ENCODE measurements at places on chromosomes 5 and 9.
A peak's percentile ranks its signal among the peaks of the same experiment; 100 is the strongest.

DNA sequence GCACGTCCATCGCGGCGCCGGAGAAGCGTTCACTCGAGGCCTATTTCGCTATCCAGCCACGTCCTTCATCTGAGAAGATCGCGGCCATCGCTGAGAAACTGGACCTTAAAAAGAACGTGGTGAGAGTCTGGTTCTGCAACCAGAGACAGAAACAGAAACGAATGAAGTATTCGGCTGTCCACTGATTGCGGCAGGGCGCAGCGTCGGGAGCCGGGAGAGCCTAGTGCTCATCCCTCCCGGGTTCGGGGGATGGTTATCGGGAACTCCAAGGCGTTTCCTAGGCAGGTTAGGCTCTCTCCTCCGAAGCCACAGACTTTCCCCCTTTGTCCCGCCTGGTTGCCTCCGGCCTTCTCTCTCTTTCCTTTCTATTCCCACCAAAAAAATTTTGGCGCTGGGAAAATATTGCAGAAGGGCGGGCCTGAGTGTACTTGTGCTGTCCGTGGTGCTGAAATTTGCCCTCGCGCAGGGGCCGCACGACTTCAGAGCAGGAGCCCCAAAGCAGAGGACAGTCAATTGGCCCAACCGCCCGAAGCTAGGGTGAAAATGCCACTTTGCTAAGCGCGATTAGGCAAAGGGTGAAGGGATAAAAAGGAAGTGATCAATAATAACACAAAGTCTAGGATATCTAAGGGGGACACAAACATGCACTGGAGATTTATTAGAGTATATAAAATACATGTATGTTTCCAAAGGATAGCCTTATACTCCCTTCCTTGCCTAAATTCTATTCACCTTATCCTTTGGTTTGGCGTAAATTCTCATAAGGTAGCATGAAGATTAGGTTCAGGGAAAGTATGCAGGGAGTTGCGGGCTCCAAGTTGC is 1.8 kb downstream of the POU4F3 start:
- peak; percentile 11 for DNase-seq

GRCh38 chr9:15374310-15374709 is 48.4 kb upstream of the SNAPC3 start:
- peak; percentile 5 for DNase-seq

GRCh38 chr5:72530196-72530595 is 23.0 kb upstream of the ZNF366 start:
- DNase-seq, result no peak

DNA sequence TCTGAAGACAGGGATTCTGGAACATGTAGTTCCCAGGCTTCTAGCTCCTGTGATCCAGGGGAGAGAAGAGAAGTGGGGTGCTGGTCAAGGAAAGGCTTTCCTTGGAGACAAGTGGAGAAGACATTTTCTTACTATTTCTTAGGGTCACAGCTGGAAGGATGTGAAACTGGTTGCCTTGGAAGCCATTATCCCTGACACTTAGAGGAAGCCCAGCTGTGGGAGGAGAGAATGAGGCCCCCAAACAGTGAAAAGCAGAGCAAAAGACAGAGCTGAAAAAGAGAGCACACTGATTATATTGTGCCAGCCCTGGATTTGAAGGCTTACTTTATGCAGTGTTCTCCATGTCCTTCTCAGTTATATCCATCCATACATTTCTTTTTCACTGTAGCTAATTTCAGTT is 17.5 kb upstream of the SHB start:
- DNase-seq, result no peak

DNA sequence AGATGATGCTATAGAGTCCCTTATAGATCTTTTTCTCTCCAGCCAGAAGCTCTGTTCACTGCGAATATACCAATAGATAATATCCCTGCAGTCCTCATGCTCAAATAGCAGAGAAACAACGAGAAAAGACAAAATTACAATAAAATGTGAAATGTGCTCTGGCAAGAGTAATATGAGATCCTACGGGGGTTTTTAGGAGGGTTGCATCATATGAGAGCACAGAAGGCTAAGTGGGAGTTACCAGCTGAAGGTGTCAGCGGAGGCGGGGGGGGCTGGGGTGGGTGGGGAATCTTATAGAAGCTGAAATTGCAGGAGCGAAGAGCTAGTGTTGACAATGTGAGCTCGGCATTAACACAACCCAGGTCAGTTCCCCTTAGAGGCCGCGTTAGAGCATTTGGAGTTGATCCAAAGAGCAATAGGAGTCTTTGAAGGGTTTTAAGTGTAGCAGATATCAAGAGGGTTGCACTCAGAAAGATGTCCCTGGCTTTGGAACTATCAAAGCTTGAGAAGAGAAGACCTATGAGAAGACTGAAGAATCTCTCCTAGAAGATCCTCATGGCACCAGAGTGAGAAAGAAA is 109.7 kb downstream of the BASP1 start:
- DNase-seq, result no peak

DNA sequence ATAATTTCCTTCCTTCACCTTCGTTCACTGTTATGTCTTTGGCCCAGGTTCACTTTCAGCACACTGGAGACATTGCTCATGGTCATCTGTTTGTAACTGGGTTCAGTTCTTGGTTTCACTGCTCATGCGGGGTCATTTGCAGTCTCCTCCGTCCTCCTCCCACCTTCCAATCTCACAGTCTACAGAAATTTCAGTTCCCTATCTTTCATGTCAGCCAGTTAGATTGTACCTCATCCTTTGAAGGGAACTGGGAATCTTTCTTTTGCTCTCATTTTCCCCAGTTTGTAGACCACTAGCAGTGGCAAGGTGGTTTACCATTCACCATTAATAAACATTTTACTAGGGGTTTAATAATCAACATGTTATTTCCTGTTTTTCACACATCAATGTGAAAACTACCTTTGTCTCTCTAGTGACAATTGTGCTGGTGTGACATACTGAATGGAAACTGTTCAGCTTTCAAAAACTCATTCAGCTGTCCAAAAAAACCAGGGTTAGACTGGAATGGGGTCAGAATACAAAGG is 100.9 kb upstream of the IL6ST start:
- DNase-seq, result no peak

DNA sequence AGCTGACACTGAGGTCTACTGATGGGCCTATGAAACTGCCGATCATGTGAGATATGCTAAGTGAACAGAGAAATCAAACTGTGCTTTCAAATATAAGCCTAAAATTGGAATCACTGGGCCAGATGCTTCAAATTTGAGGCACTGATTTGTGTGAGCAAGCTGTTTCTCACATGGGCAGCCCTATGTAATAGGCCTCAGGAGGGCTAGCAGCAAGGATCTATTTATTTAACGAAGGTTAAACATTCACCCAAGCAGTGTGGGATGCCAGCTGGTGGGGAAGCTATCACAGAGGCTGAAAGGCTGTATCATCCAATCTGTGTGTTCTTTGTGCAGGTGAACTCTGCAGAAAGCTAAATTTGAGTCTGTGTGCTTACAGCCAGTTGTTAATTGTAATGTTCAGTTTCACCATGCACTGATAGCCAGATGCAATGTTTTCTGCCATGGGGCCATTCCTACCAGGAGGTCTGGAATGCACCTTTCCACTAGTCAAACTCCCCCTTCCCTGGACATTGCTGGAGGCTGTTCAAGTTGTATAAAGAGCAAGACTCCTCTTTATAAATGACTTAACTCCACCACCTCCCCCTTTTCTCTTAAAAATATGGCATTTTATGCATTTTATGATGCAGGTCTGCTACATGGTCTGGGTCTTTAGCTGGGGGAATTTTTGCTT is 228.9 kb downstream of the SH3GL2 start:
- DNase-seq, result no peak

GRCh38 chr5:56168066-56168478 is 65.1 kb downstream of the ANKRD55 start:
- DNase-seq, result no peak

DNA sequence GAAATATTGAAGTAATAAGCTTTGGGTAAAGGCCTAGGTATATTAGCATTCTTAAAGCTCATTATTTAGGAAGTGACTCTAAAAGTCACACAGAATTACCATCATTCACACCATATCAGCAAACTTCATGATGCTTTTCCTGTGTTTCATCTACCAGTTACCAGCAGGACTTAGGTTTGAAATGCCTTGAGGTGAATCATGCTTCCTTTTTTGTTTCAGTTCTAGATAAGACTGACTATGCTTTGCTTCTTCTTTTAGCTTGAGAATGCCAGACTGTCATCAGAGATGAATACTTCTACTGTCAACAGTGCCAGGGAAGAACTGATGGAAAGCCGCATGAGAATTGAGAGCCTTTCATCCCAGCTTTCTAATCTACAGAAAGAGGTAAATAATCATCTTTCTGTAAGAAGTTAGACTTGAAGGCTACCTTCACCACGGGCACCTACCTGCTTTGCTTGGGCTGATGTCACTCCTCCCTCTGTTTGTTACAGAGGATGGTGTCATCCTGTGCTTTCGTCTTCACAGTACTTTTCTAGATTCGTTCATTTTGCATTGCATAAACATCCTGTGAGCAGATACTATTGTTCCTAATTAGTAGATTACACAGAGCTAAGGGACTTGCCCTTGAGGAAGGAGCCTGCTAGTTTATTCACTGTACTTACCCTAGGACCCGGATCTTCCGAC is 34.7 kb downstream of the LMNB1 start:
- DNase-seq, result no peak

DNA sequence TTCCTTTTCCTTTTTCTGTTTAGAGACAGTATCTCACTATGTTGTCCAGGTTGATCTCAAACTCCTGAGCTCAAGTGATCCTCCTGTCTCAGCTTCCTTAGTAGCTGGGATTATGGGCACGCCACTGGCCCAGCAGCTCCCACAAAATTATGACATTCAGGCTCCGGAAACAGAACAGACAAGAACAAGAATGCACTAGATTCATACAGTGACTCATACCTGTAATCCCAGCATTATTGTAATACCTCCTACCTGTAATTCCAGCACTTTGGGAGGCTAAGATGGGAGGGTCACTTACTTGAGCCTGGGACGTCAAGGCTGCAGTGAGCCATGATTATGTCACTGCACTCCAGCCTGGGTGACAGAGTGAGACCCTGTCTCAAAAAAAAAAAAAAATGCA is 26.7 kb upstream of the B4GALT1 start:
- DNase-seq, result no peak

DNA sequence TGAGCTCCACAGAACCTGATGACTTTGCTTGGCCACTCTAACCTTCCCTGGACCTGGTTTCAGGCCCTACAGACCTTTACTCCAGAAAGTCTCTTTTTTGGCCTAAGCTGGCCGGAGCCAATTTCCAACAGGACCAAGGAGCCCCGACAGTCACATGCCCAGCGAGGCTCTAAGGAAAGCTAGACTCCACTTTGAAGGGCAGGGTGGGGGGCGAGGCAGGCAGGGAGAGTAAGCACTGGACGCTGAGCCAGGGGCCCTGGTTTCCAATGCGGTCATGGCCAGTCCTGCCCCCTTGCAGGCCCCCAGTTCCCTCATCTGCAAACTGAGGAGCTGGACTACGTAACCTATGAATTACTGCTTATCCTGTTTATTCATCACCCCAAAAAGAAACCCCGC is 65.2 kb downstream of the ADAMTS2 start:
- DNase-seq, result no peak

DNA sequence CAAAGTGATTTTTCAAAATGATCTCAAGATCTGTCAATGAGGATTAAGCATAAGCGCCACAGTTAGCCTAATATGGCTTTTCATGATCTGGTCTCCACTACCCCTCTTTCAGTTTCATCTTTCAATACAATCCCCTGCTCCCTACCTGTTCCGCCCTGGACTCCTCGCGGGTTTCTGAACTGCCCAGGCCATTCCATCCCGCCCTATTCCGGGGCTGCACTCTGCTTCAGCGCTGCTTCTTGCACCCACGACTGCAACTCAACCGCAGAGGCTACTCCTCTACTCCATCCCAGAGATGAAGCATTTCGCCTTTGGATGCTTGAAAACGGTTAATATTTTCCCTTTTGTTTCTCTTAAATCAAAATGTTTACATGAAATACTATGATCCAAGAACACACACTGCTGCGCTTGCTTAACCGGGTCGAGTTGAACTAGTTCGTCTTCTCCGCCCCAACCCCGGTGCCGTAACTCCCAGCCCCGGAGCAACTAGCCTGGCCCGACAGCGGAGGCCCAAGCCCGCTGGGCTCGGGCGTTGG is 716 bp upstream of the OTULIN start:
- no peak for DNase-seq

- no peak for DNase-seq
Observed at GRCh38 chr9:6581253-6581652, 64.3 kb downstream of the GLDC start.

DNA sequence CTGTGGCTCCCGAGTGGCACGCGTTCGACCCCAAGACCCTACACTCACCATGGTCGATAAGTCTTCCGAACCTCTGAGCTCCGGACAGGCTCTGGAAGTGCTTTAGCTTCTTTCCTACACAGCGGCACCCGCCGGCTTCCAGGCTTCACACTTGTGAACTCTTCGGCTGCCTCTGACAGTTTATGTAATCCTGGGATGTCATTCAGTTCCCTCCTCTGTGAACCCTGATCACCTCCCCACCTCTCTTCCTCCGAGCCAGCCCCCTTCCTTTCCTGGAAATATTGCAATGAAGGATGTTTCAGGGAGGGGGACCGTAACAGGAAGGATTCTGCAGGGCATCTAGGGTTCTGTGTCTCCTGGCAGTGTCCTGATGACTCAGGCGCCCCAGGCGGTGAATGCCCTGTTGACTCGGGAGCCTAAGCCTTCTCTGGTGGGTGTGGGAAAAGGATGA is at the start of gene CD14:
Gene CD14 (minus strand): TSS at position 155 of the 451 bp plus-strand sequence. CDS start 104 bp downstream, at position 51.
- DNase-seq, result no peak

DNA sequence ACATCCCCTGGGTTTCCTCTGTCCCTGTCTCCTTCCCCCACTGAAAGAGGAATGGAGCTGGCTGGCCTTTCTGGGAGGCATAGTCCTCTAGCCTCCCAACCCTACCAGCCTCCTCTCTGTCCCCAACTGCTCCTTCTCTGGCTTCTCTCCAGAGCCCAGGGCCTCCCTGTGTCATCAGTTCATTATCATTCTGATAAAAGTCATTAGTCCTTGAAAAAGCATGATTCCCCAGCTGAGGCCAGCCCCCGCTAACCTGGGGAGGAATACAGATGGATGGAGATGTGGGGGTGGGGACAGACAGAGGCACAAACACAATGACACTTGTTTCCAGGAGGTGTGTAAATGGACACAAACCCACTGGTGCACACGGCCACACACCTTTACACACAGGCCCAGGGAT is 73.6 kb upstream of the HSPA9 start:
- no peak for DNase-seq

DNA sequence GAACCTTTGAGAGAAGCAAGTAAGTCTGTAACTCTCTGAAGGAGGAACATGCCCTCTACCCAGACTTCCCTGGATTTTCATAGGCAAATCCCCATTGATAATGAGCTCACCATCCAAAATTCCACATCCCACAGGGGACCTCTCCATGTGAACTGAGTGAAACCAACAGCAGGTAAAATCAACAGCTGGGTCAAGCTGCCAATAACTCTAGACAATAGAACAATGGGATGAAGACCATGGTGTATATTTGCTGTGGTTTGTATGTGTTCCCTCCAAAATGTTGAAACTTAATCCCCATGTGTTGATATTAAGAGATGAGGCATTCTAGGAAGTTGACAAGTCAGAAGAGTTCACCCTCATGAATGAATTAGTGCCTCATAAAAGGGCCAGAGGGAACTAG is 110.2 kb upstream of the MYO10 start:
- DNase-seq, result no peak

DNA sequence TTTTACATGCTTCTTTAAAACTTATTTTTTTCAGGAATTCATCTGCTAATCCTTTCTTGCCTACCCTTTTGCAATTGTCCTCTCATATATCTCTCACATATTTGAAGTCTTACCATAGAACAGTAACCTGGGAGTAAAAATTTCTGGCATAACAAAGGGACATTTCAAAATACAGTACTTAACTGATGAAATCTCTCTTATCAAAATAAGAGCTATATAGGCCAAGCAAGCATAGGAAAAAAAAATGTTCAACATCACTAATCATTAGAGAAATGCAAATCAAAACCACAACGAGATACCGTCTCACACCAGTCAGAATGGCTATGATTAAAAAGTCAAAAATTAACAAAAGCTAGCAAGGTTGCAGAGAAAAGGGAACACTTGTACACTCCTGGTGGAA is 2062.7 kb upstream of the CDH6 start:
- no peak for DNase-seq

All from NAMALWA (cell line).